ENCODE measurements at places on chromosomes 1 and 21.

GRCh38 chr1:168673974-168674683 lies 54.9 kb downstream of the DPT start:
- DNase-seq, result no peak

GRCh38 chr1:89896105-89896942 lies 75.5 kb downstream of the LRRC8D start:
- DNase-seq, result no peak

- DNase-seq, result no peak
Observed at GRCh38 chr1:213651077-213651476, 336.7 kb upstream of the PROX1 start.

- DNase-seq, result no peak
Observed at GRCh38 chr1:196209983-196210382, 398.3 kb downstream of the KCNT2 start.
